ENCODE measurements at places on chromosomes 5 and 9.

- DNase-seq, result no peak
Observed at GRCh38 chr5:151408591-151409230, 38.7 kb upstream of the SLC36A1 start.

DNA sequence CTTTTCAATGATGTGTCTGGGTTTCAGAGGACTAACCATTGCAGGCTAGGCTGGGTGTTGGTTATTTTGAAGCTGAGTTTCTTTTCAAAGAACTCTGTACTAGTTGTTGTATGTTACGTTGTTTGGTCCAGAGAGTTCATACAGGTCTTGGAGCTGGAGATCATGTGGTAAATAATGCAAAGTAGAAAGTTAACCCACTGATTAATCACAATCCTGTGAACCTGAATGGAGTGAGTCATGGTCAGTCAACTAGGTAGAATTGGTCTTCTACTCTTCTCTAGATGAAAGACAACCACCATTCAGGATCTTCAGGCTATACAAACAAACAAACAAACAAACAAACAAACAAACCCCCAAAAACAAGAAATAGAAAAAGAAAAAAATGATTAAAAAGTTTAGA lies 388.9 kb upstream of the ACTBL2 start:
- no peak for DNase-seq

DNA sequence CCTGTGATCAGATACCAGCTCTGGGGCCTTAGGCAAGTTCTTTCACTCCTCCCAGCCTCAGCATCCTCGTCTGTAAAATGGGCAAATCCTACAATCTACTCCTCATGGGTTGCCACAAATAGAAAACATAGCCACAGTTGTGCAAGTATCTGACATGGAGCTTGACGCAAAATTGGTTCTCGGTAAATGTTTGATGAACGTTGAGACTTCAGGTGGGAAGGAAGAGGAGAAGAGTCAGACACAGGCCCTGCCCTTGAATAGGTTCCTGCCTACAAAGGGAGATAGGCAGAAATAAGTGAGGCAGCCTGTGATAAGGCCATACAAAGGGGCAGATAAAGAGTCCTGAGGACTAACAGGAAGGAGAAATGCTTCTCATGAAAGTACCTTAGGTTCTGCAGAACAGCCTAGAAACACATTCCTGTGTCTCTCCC lies 26.1 kb upstream of the CPEB4 start:
- DNase-seq, result no peak

DNA sequence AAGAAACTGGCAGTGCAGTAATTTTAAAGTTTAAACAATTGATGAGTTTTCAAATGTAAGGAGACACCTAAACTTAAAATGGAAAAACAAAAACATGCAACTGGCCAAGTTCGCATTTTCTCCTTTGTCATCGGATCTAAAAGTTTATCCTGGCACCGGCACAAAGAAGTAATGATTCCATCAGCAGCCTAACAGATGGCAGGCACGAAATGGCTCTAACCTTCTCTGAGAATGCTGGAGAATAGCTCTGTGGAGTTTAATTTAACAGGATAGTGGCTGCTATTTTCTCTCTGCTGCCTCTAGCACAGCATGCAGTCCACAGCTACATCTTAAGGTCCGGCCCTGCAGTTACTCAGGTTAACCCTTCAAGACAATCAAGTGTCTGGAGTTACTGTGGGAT lies 82.2 kb downstream of the PRELID2 start:
- DNase-seq, result no peak

GRCh38 chr5:148091991-148092964 lies 28.5 kb downstream of the SPINK5 start:
- no peak for DNase-seq

DNA sequence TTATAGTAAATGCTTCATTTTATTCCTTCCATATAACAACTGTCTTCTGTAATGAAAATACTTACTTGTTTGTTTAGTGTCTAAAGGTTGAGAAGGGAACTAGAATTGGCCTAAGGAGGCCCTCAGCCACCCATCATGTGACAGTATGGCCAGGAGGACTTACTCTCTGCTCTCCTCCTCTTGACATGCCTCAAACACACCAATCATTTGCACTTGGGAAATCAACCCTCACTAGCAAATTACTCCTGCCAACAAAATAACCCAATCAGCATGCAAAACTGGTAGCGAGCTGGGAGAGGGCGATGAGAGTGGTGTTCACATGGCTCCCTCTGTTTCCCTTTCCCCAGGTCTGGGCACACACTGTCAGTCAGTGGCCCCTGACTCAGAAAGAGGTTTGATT lies 58.6 kb upstream of the MEF2C start:
- no peak for DNase-seq

- no peak for DNase-seq
Observed at GRCh38 chr9:121636341-121636865, 15.0 kb upstream of the DAB2IP start.

DNA sequence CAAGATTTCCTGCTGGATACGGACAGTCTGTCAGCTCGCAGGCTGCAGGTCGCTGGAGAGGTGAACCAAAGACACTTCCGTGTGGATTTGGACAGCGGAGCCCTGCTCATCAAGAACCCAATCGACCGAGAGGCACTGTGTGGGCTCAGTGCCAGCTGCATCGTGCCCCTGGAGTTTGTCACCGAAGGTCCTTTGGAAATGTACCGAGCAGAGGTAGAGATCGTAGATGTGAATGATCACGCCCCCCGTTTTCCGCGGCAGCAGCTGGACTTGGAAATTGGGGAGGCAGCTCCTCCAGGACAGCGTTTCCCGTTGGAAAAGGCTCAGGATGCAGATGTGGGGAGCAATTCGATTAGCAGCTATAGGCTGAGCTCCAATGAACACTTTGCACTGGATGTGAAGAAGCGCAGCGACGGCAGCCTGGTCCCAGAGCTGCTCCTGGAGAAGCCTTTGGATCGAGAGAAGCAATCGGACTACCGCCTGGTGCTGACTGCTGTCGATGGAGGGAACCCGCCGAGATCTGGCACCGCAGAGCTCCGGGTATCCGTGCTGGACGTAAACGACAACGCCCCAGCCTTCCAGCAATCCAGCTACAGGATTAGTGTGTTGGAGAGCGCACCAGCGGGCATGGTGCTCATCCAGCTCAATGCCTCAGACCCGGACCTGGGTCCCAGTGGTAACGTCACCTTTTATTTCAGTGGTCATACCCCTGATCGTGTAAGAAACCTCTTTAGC lies 658 bp downstream of the PCDHGC4 start:
- DNase-seq, result no peak

DNA sequence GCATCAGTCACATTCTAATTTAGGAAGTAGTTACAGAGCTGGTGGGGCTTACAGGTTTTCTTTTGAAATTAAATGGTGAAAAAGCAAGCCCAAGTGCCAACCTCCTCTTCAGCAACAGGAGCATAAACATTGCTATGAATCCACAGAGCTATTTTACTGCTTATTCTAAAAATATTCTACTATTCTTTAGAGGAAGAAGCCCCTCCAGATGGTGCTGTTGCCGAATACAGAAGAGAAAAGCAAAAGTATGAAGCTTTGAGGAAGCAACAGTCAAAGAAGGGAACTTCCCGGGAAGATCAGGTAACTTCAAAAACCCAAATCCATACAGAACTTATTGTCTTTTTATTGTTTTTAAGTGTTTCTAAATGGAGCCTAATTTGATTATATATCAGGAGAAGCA lies 202.8 kb downstream of the CWC27 start:
- no peak for DNase-seq

DNA sequence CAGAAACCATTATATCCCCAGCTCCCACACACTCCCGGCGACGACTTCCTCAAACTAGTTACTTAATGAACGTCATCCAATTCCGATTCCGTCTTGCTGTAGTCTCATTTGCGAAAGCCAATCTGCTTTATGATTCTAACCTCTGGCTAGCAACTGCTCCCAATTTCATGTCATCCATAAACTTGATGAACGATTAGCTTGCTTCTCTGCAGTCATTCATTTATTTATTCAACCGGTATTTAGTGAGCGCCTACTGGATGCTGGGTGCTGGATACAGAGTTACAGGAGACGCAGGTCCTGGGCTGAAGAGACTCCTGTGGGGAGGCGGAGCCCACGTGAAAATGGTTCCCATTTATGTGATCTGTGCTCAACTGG lies 46.2 kb downstream of the TSPAN17 start:
- DNase-seq, result no peak

DNA sequence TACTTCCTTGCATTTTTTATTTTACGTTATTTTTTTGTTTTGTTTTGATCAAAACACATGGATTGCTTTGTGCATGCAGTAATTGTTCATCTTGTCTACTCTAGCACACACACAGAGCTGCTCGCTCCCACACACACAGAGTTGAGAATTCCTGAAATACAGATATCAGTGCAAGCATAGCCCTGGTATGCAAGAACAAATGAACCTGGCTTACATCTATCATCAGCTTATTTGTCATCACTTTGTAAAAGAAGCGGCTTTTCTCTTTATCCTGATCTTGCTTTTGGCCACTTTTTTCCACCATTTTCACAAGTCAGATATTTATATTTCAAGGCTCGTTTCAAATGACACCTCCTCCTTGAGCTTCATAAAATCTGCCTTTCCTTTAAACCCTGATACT lies 1435.7 kb downstream of the MAT2B start:
- DNase-seq, result no peak

DNA sequence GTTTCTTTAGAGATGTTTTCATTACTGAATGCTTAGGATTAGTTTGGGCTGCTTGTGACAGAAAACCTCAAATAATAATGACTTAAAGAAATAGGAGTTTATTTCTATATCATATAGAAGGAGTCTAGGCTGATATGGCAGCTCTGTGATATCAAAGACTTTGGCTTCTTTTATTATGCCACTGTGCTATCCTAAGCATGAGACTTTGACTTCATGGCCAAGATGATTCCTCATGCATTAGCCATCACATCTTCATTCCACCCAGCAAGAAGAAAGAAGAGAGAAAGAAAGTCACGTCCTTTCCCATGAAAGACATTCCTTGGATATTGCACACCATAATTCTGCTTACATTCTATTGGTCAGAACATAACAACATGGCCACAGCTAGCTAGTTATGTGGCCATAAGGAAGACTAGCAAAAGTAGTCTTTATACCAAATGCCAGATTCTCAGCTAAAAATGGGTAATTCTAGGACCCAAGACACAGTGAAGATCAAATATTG lies 76.2 kb downstream of the DAPK1 start:
- no peak for DNase-seq

DNA sequence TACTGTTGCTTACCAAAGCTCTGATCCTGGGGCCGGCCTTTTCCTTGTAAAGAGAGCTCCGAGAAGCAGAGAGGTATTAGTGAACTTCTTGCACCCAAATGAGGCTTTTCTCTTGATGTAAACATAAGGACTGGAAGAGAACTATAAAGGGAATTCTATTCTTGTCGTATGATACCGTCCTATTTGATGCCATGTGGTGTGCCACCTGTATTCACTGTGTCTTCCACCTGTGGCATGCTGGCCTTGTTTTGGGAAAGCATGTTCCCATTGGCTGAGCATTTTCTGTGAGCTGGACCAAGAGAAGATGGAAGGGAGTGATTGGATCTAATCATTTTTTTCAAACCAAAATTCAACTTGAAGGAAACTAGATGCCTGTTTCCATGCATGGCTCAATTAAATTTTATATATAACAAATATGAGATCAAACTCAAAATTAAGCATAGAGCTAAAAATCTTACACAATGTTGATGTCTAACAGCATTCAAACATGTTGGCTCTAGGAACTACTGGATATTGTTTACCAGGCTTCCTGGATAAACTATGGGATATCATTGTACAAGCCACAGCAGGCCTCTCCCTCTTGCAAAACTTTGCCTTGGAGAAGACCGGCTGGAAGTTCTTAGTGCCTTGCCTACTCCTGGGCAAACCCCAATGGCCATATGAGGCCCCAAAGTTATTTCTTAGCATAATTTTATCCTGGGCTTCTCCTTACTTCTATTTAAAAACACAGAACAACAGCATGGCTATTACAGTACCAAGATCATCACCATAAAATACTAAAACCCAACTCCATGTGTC lies 115.3 kb downstream of the TSSK1B start:
- no peak for DNase-seq

GRCh38 chr5:63555874-63556273 lies 406.4 kb downstream of the HTR1A start:
- no peak for DNase-seq

GRCh38 chr5:79731775-79732174 lies 42.1 kb downstream of the CMYA5 start:
- DNase-seq, result no peak

- no peak for DNase-seq
Observed at GRCh38 chr9:130756037-130756436, 62.5 kb downstream of the EXOSC2 start.

DNA sequence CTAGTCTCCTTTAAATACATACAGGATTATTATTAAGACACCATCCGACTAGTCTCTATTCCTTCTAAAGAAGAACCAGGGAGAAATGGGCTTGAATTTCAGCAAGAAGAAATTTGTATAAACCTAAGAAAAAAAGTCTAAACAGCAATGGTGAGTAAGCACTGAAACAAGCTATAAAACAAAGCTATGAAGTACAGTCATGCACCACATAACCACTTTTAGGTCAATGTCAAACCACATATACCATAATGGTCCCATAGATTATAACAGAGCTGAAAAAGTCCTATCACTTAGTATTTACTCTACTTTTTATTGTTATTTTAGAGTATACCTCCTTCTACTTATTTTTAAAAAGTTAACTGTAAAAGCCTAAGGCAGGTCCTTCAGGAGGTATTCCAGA lies 102.0 kb upstream of the NFIB start:
- no peak for DNase-seq

- DNase-seq, result peak; percentile 78
Observed at GRCh38 chr5:177309351-177310191, 2.1 kb downstream of the MXD3 start.

GRCh38 chr9:81620002-81620390 lies 69.4 kb downstream of the TLE1 start:
- DNase-seq, result no peak

GRCh38 chr9:133352635-133353340 lies 3.5 kb downstream of the SURF1 start:
- DNase-seq, result no peak

GRCh38 chr9:98472216-98472615 lies 216.8 kb upstream of the TBC1D2 start:
- DNase-seq, result no peak

DNA sequence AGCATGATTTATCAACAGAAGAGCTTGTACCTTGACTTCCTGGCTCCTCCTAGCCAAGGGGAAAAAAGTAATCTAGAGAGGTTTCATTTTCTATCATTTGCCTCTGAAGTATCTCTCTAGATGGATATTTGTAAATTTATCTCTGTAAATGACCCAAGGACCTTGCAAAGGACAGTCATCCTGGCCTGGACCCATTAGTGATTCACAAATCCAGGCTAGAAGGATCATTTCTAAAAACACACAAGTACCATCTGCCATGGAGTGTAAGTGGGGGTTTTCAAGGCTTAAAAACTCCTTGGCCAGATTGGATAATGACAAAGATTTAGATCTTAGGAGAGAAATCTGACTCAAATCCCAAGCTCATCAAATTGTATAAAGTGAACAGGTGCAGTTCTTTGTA lies 8.1 kb downstream of the TTC23L start:
- no peak for DNase-seq

- DNase-seq, result no peak
Observed at GRCh38 chr5:87136096-87136495, 131.6 kb upstream of the RASA1 start.

- DNase-seq, result no peak
Observed at GRCh38 chr9:116267021-116267420, 113.4 kb downstream of the PAPPA start.

GRCh38 chr5:125510651-125511050 lies 764.2 kb upstream of the ZNF608 start:
- no peak for DNase-seq
